Neural crest cell (in vitro differentiated cells): ENCODE measurements at places on chromosomes 1 and 21. TPM values are rescaled to one million over a fixed set of nuclear protein-coding genes. Genes with fewer than 3 reads are reported as not detected.

- H3K4me3 ChIP-seq = peak overlapping the region; percentile 85
- H3K36me3 ChIP-seq = no peaks in the 10 kb centered on the region
- H3K27me3 ChIP-seq = peaks cover 11% of the 10 kb centered on the region
- no peak for DNase-seq
- peaks cover 17% of the 10 kb centered on the region for H3K4me1 ChIP-seq
Observed at GRCh38 chr1:153777648-153778047, 2.4 kb downstream of the SLC27A3 start.

- H3K27ac ChIP-seq = no peak overlapping the region
- no peaks in the 10 kb centered on the region for H3K4me1 ChIP-seq
- no peak overlapping the region for H3K4me3 ChIP-seq
- H3K36me3 ChIP-seq = no peaks in the 10 kb centered on the region
- no peaks in the 10 kb centered on the region for H3K27me3 ChIP-seq
Observed at GRCh38 chr1:173020138-173020750, 30.5 kb downstream of the TNFSF18 start.

GRCh38 chr21:31554511-31555022 lies 104.9 kb upstream of the SOD1 start:
- H3K4me3 ChIP-seq = peak overlapping the region; percentile 86
- H3K36me3 ChIP-seq = peaks cover 5% of the 10 kb centered on the region
- H3K4me1 ChIP-seq = peaks cover 54% of the 10 kb centered on the region
- H3K27ac ChIP-seq = peak overlapping the region; percentile 97
- DNase-seq = peak; percentile 22
- no peaks in the 10 kb centered on the region for H3K27me3 ChIP-seq

GRCh38 chr1:94527447-94528031 lies 14.0 kb downstream of the F3 start:
- peaks cover 16% of the 10 kb centered on the region for H3K4me1 ChIP-seq
- peaks cover 7% of the 10 kb centered on the region for H3K36me3 ChIP-seq
- no peaks in the 10 kb centered on the region for H3K27me3 ChIP-seq
- DNase-seq = no peak
- H3K27ac ChIP-seq = no peak overlapping the region

DNA sequence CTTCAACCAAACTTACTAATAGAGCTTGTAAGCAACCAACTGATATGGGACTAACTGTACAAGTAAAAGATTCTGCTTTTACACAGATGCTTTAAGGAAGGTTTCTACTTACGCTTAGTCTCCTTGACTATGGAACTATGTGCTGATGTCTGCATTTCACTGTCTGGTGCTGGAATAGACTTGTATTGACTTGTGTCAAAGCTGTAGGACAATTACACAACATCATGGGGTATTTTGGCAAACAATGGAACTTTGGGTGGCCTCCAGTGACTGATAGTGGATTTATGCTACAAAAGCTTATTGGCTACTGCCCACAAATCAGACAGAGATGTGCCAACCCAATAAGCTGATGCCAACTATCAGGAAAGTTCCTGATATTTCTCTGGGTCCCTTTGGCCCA lies 10.6 kb downstream of the CBR1 start:
- peaks cover 5% of the 10 kb centered on the region for H3K4me1 ChIP-seq
- no peak overlapping the region for H3K27ac ChIP-seq
- no peak for DNase-seq
- peaks cover 3% of the 10 kb centered on the region for H3K27me3 ChIP-seq

- H3K4me3 ChIP-seq = no peak overlapping the region
- DNase-seq = no peak
- no peaks in the 10 kb centered on the region for H3K36me3 ChIP-seq
- H3K27me3 ChIP-seq = no peaks in the 10 kb centered on the region
Observed at GRCh38 chr1:71956613-71957285, 325.6 kb downstream of the NEGR1 start.

DNA sequence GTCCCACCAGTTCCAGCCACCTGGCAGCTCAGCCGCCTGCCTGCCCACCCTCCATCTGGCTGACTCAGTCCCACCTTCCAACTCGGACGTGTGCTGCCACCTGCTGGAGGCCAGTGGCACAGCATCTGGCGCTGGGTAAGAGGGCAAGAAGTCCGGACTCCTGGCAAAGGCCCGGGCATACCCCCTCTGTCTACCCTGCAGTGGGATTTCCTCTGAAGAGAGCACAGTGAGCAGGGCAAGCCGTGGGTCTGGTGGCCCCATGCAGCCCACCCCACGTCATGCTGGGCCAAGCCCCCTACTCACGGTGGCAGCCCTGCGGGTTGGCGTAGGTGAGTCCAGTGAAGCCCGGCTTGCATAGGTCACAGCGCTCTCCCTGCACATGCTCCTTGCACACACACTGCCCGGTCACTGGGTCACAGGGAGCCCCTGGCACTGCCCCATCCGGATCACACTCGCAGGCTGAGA lies 24.5 kb downstream of the LAMB3 start:
- DNase-seq = peak; percentile 92
- H3K4me1 ChIP-seq = peaks cover 15% of the 10 kb centered on the region
- H3K4me3 ChIP-seq = no peak overlapping the region
- H3K27ac ChIP-seq = no peak overlapping the region

GRCh38 chr1:15950302-15950701 lies 25.6 kb downstream of the ZBTB17 start:
- H3K4me1 ChIP-seq = peaks cover 34% of the 10 kb centered on the region
- no peak overlapping the region for H3K4me3 ChIP-seq
- H3K27ac ChIP-seq = peak overlapping the region; percentile 28
- DNase-seq = no peak
- no peaks in the 10 kb centered on the region for H3K27me3 ChIP-seq
- peaks cover 9% of the 10 kb centered on the region for H3K36me3 ChIP-seq

DNA sequence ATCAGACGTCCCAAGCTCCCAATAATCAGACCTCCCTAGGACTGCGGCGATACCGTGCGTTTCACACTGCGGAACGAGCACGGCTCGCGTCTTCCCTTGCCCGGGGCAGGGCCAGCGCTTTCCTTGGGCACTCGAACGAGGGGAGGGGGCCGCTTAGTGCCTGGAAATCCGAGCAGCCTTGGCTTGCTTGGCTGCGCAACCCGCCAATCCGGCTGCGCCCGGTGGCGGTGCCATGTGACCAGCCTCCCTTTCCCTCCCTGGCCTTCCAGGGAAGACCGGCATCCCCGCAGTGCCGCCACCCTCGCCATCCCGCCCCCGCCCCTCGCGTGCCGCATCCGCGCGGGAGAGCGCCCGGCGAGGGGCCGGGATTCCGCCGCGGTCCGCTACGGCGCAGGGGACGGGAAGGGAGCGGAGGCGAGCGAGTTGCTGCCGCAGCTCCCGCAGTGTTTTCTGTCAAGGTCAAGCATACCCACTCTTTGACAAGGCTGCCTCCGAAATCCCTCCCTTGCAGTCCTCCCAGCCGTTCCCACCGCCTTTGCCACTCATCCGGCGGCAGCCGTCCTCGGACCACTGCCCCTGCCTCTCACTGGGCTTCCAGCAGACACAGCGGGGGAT lies 8.3 kb upstream of the RNF19B start:
- peaks cover 45% of the 10 kb centered on the region for H3K27me3 ChIP-seq
- DNase-seq = peak; percentile 54
- H3K4me1 ChIP-seq = peaks cover 9% of the 10 kb centered on the region

DNA sequence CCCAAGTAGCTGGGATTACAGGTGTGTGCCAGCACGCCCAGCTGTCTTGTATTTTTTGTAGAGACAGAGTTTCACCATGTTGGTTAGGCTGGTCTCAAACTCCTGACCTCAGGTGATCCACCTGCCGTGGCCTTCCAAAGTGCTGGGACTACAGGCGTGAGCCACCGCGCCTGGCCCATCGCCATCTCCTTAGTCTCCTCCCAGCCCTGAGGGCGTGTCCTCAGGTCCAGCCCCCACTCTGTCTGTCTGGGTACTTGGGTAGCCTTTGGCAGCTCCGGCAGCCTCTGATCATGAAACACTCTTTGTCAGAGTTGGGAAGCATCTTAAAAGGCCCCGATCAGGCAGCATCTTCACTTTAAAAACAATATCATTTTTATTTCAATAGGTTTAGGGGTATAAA lies 90.3 kb upstream of the DISP3 start:
- no peaks in the 10 kb centered on the region for H3K36me3 ChIP-seq
- no peak overlapping the region for H3K27ac ChIP-seq
- H3K4me3 ChIP-seq = no peak overlapping the region
- H3K4me1 ChIP-seq = peaks cover 5% of the 10 kb centered on the region

DNA sequence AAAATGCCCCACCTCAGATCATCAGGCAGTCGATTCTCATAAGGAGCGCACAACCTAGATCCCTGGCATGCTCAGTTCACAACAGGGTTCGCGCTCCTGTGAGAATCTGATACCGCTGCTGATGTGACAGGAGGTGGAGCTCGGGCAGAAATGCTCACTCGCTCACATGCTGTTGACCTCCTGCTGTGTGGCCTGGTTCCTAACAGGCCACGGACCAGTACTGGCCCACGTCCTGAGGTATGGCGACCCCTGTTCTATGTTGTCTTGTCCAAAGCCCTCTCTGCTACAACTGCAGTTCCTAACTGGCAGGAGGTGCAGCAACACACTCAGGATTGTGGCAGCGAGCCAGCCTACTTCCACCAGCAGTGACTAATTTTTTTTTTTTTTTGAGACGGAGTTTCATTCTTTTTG lies 70.6 kb downstream of the CLSTN1 start:
- peaks cover 21% of the 10 kb centered on the region for H3K4me1 ChIP-seq
- H3K27me3 ChIP-seq = no peaks in the 10 kb centered on the region
- no peak overlapping the region for H3K4me3 ChIP-seq
- H3K36me3 ChIP-seq = peaks cover 14% of the 10 kb centered on the region
- no peak for DNase-seq

GRCh38 chr1:231035799-231036198 lies 4.3 kb downstream of the FAM89A start:
- peaks cover 17% of the 10 kb centered on the region for H3K4me1 ChIP-seq
- no peak overlapping the region for H3K27ac ChIP-seq
- no peak for DNase-seq
- peak overlapping the region; percentile 47 for H3K4me3 ChIP-seq
- peaks cover 3% of the 10 kb centered on the region for H3K36me3 ChIP-seq

- no peak overlapping the region for H3K4me3 ChIP-seq
- peaks cover 2% of the 10 kb centered on the region for H3K36me3 ChIP-seq
- H3K27ac ChIP-seq = no peak overlapping the region
Observed at GRCh38 chr1:177239792-177240191, 69.0 kb downstream of the BRINP2 start.

GRCh38 chr1:110390692-110391245 lies at the start of gene SLC16A4:
Gene SLC16A4, minus strand, starts transcription at chr1:110391026. Its CDS starts 1,703 bp downstream, at chr1:110389323.
- H3K4me1 ChIP-seq = peaks cover 34% of the 10 kb centered on the region
- H3K27me3 ChIP-seq = no peaks in the 10 kb centered on the region

DNA sequence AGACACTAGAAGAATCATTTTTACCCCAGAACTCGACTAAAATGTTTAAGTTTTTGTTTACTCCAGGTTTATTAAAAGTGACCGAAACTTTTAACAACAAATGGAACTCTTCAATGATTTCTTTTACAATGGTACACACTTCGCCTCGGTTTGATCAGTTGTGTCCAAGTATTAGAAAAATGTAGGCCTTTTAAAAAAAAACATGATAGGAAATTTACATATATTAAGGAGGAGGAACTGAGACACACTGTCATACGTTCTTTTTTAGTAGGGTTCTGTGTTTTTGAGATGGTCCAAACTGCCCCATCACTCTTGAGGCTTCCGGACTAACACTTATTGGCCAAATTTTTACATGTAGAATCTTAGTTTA lies 1.3 kb downstream of the PRDM2 start:
- H3K27me3 ChIP-seq = no peaks in the 10 kb centered on the region
- H3K4me1 ChIP-seq = peaks cover 35% of the 10 kb centered on the region
- no peak overlapping the region for H3K27ac ChIP-seq
- peaks cover 17% of the 10 kb centered on the region for H3K36me3 ChIP-seq
- peak overlapping the region; percentile 97 for H3K4me3 ChIP-seq

DNA sequence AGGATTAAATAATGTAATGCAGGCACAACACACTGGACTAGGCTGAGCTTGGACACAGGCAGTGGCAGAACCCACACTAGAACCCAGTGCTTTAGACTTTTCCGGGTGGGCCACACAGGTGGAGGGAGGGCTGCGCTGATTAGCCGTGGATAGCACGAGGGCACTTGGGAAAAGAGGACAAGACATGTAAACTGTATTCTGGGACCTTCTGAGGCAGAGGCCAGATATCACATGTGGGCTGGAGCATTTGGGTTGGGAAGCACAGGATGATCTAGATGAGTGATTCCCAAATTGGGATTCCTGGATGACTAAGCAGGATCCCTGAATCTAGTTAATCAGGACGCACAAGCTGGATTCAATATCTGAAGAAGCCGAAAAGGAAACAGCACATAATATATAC lies 20.3 kb upstream of the A3GALT2 start:
- H3K4me1 ChIP-seq = peaks cover 87% of the 10 kb centered on the region
- peak overlapping the region; percentile 70 for H3K4me3 ChIP-seq
- peaks cover 6% of the 10 kb centered on the region for H3K36me3 ChIP-seq
- H3K27ac ChIP-seq = no peak overlapping the region

- no peaks in the 10 kb centered on the region for H3K36me3 ChIP-seq
- H3K27ac ChIP-seq = no peak overlapping the region
- H3K27me3 ChIP-seq = no peaks in the 10 kb centered on the region
Observed at GRCh38 chr1:247747616-247748015, 325 bp downstream of the OR14A2 start.

- DNase-seq = no peak
- H3K4me3 ChIP-seq = peak overlapping the region; percentile 96
- peaks cover 6% of the 10 kb centered on the region for H3K27me3 ChIP-seq
- peaks cover 25% of the 10 kb centered on the region for H3K4me1 ChIP-seq
- no peaks in the 10 kb centered on the region for H3K36me3 ChIP-seq
Observed at GRCh38 chr1:202143011-202143767, 1.3 kb downstream of the ARL8A start.

DNA sequence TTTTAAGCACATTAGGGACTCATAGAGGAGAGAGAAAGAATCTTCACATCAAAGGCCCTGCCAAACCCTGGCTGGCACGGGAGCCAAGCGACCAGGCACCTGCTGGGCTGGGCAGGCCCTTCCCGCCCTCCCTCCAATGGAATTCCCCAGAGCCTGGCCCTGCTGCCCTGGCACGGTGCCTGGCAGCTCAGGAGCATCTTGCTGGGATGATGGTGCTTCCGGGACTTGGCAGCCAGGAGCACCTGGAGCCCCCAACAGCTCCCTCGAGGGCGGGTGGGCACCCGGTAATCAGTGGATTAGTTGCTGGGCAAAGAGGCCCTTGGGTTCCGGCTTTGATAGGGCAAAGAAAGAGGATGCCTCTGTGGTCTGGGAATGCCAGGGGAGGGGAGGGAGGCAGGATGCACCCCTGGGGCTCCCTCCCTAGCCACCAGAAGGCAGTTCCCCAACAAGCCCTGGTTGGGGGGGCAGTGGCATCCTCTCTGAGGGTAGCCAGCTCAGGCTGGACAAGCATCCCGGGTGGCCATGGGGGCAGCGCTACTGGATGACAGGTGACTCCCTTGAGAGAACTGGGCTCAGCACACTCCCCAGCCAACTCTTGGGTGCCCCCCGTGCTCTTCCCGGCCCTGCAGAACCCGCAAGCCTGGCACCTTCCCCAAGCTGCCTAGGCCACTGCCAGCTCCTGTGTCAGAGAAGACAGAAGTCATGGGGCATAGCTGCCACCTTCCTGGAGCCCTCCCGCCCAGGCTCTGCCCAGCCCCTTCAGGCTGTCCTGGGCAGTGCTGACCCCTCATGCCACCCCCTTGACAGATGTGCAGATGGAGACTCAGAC lies 26.4 kb downstream of the KRTAP10-1 start:
- H3K4me1 ChIP-seq = no peaks in the 10 kb centered on the region
- no peaks in the 10 kb centered on the region for H3K36me3 ChIP-seq
- H3K4me3 ChIP-seq = no peak overlapping the region
- H3K27me3 ChIP-seq = no peaks in the 10 kb centered on the region
- H3K27ac ChIP-seq = no peak overlapping the region

The PTPN14 gene
- 21.4 and 26.4 TPM in 2 replicates for total RNA-seq

The DYNLT5 gene
- total RNA-seq = 1.6 and 2.0 TPM in 2 replicates
